ENCODE measurements at places on chromosomes 13 and 19.
A peak's percentile ranks its signal among the peaks of the same experiment; 100 is the strongest.

DNA sequence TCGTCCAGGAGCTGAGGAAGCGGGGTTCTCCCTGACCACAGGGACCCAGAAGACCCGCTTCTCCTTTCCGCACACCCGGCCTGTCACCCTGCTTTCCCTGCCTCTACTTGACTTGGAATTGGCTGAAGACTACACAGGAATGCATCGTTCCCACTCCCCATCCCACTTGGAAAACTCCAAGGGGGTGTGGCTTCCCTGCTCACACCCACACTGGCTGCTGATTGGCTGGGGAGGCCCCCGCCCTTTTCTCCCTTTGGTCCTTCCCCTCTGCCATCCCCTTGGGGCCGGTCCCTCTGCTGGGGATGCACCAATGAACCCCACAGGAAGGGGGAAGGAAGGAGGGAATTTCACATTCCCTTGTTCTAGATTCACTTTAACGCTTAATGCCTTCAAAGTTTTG, 18.9 kb downstream of the VASP start:
- peak; percentile 91 for DNase-seq

DNA sequence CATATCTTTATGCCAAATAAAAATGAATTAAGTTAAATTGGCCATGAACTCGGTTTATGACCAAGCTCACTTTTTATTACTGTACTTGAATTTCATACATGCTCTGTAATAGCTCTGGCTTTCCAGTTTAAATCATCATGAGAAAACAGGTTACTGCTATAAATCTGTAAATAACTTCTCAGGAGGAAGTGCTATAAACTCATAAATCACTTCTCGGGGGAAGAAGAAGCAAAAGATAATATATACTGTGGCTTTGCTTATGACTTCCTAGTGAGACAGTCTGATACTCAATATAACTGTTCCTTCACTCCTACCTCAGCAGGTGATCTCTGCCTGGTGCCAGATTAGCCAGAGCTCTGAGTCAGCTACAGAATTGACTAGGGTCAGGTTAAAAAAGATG, 12.5 kb downstream of the SUPT20H start:
- no peak for DNase-seq

DNA sequence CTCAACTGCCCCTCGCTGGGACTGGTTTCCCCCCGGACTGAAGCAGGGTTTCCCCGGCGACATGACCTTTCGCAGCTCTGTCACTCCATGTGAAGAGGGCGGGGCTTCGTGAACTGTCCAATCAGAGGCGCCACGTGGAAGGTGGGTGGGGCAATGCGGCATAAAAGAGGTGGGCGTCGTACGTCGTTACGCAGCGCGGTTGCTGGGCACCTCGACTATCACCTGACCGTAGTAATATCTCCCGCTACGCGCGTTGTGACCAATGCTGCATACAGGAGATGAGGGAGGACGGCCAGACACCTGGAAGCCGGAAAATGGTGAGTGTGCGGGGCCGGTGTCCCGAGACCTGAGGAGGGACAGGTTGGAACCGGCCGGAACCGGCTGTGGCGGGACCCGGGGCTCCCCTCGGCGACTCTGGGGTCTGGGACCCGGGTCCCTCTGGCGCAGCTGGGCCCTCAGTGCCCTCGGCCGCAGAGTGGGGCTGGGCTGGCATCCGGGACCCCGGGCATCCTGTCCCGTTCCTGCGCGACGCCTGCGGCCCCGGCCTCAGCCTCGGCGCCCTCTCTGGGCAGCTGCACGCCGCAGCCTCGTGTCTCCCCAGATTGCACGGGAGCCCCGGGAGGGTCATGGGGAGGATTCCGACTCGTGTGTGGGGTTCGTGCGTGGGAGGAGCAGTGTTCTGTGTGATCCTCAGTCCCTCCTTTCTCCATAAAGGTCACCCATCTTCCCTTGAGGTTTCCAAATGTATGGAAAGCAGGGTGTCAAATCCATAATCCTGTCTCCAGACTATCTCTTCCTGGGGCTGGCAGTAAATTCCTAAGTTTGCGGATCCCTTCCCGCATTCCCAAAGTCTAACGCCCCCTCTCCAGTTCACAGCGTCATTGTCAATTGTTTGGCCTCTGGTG, 32.2 kb downstream of the ZNF136 start:
- DNase-seq, result peak; percentile 91

GRCh38 chr13:98981369-98982080, 3.7 kb upstream of the DOCK9 start:
- no peak for DNase-seq

- DNase-seq, result no peak
Measured at GRCh38 chr13:111472083-111472482, 151.6 kb downstream of the TEX29 start.

- no peak for DNase-seq
Measured at GRCh38 chr19:16573296-16573695, 1.1 kb upstream of the SLC35E1 start.

DNA sequence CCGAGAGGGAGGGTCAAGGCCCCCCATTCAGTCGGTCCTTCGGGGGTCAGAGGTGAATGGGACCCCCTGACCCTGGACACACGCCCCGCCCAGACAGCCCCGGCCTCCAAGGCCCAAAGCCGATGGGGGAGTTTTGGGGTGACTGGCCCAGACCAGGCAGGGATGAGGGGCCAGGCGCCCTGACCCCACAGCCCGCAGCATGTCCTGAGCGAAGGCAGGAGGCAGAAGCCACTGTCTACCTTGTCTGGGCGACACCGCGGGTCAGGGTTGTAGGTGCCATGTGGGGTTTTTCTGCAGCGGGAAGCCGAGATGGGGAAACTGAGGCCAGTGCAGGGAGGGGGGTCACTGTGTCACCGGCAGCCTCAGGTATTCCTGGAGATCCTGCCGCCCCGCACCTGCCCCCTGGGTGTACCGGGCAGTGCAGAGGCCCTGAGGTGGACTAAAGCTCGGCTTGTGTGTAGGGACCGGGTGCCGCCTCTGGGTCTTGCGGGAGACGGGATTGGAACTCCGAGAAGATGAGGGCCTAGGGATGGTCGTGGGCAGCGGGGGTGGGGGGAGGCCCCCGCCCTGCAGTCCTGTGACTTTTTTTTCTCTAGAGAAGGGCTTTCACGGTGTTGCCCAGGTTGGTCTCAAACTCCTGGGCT, 8.5 kb downstream of the ARID3A start:
- no peak for DNase-seq

GRCh38 chr13:99261059-99261458, 2.9 kb upstream of the GPR18 start:
- no peak for DNase-seq

DNA sequence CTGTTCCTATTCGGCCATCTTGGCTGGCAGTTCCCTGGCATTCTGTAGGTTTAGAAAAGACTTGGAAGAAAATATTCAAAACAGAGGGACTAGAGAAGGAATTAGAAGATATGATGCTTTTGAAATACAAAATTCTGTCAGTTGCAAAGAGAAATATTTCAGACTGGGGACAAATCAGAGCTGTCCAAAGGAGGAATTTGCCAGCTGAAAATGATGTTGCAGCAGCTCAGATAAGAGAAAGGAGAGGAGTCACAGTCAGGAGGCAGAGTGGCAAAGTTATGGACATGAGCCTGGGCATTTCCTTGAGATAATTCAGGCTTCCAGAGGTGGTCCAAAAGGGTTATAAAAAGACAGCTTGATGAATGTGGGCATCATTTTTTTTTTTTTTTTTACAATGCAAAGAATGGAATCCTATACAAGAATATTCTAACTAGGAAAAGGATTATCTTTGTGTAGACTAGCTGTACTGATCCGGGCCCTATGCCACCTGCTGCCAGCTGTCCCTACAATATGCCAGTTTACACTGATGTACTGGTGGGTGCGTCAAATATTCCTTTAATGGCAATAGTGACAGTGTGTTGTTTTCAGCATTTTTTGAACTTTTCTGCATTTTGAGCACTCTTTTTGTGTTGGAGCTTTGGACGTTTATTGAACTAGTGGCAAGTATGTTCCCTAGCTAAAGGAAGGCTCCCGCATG, 31.8 kb upstream of the CBY2 start:
- DNase-seq, result no peak

GRCh38 chr19:20925481-20925880, 2.4 kb downstream of the ZNF85 start:
- no peak for DNase-seq

GRCh38 chr13:45522571-45522970, 57.8 kb downstream of the COG3 start:
- no peak for DNase-seq
